CD4-positive, alpha-beta T cell treated with Interleukin-4 for 1 hour (primary cell): ENCODE measurements at places on chromosomes 6 and 20.

GRCh38 chr6:39898625-39899024 lies 35.6 kb downstream of the MOCS1 start:
- no peak for DNase-seq

DNA sequence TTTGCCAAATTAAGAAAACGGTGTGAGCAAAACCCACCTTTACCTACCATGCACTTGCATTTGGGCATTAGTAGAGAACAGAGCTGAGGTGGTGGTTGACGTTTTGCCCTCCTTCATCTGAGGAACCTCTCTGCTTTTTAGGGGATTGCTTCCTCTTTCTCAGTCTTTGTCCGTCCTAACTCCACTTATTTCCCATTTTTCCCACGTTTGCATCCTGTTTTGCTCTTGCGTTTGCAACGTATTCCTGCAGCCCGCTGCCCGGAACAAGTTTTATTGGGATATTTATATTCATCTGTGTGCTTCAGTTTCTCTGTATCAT lies 374 bp upstream of the SERINC1 start:
- DNase-seq, result no peak

DNA sequence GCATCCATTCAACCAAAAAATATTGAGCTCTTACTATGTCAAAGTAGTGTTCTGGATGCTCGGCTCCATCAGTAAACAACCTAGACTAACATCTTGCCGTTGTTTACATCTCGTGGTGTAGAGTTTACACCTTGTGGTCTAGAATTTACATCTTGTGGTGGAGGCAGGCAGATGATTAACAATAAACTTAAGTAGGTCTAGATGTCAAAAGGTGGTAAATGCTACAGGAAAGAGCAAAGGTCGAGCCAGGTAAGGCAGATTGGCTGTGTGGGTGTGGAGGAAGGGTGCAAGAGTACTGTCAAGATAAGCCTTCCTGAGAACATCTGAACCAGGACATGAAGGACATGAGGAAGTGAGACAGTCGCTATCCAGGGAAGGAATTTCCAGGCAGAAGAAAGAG lies 88.4 kb upstream of the ESR1 start:
- no peak for DNase-seq

- DNase-seq, result no peak
Measured at GRCh38 chr6:107284805-107285204, 169.5 kb upstream of the BEND3 start.

GRCh38 chr20:59033093-59033492 lies 958 bp upstream of the ATP5F1E start:
- no peak for DNase-seq

GRCh38 chr6:116266803-116267202 lies 12.9 kb downstream of the TSPYL1 start:
- no peak for DNase-seq

GRCh38 chr6:14144678-14145113 lies 27.1 kb downstream of the CD83 start:
- DNase-seq, result peak; percentile 75

GRCh38 chr6:3252369-3252768 lies 6.4 kb upstream of the PSMG4 start:
- DNase-seq, result no peak

DNA sequence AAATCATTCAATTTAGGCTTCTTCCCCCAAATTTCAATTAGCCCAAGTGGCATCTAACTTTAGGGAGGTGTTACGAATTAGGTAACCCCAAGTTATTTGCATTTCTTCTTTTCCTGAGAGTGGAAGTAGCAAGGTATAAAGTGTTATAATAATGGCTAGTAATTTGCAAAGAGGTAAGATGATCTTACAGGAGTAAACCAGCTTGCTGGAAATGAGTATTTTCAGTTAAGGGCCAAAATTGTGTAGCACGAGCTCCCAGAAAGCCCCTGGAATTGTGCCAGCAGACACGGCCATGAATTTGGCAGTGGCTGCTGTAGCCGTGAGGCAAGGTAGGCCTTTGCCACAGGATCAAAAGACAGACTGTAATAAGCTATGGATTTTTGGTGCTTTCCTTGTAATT lies 38.0 kb downstream of the CITED2 start:
- DNase-seq, result no peak

GRCh38 chr6:156916130-156916801 lies 139.1 kb downstream of the ARID1B start:
- DNase-seq, result peak; percentile 20

DNA sequence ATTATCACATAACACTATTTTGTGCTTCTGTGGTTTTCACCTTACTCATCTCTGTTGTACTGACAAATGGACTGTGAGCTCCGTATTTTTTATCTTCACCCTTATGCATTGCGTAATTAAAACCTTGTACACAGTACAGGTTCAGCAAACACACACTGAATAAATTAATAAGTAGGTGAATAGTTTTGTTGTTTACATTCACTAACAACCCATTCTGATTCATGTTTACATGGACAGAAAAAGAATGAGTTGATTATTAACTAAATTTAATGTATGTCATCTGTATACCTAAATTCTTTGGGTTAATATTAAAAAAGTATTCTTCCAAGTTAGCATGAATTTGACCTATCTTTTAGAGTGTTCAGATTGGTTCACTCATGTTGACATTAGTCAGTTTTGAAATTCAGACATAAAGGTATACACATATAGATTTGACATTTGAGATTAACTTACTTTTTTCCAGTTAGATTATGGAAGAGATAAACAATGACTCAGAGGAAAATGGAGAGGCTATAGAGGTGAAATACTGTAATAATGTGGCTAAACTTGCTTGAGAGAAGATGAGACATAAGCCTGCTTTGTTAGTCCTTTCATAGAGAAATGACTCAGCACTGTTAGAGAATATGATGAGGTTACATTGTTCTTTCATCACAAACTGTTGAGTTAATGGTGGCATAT lies 541.7 kb upstream of the FLRT3 start:
- DNase-seq, result no peak

- DNase-seq, result no peak
Measured at GRCh38 chr6:38248500-38249234, 391.1 kb downstream of the BTBD9 start.

GRCh38 chr6:10201606-10202510 lies 213.0 kb downstream of the TFAP2A start:
- DNase-seq, result no peak

- no peak for DNase-seq
Measured at GRCh38 chr6:34543421-34543820, 12.7 kb downstream of the SPDEF start.

GRCh38 chr20:48184229-48184628 lies 398.9 kb upstream of the SULF2 start:
- DNase-seq, result no peak

DNA sequence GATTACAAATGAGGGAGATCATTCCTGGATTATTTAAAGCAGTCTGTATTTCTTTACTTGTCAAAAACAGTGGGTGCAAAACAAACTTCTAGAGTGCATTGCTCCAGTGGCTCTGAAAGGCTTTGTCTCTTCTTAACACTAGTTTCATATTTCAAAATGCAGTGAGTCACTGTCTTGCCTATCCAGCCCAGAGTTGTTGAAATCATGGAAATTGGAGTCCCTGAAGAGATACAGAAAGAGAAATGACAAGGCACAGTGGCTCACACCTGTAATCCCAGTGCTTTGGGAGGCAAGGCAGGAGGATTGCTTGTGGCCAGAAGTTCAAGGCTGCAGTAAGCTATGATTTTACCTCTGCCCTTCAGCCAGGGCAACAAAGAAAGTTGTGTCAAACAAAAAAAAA lies 11.3 kb downstream of the SLC2A12 start:
- no peak for DNase-seq

- DNase-seq, result no peak
Measured at GRCh38 chr6:28152531-28152930, 10.8 kb downstream of the ZKSCAN8 start.

DNA sequence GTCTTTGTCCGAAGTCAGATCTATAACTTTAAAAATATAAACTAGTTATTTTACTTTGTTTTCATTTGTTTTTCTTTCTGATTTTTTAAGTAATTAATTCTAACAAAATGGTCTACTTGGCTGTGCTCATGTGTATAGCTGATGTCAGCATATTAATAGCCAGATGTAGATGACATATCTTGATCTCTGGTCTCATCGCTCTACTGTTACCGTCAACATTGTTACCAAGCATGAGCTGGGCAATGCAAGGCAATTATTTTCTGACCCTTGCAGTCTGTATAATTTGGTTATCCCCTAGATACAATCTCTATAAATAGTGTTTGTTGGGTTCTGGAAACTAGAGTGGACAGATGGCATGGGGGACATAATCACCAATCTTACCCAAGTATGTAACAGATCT lies 151.6 kb upstream of the PTPRK start:
- DNase-seq, result no peak

DNA sequence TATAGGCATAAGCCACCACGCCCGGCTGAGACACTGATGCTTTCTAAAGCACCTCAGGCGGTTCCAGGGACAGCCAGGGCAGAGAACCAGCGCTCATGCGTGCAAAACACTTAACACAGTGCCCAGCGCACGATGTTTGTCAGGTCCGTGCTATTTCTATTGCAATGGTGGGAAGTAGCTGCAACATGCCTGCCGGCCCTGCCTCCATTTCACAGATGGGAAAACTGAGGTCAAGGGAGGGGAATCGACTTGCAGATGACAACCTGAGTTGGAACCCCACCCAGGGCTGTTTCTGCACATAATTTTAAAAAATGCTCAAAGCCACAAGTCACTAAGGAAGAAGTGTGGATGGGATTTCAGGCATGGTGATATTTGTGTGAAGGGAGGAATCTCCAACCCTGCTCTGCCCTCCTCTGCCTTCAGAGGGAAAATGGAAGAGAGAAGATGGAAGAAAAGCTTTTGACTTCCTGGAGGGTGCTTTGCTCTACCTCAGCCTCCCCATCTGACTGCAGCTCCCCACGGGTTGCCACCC lies 39.9 kb downstream of the KIAA1755 start:
- no peak for DNase-seq

GRCh38 chr20:41469868-41470267 lies 103.2 kb upstream of the EMILIN3 start:
- DNase-seq, result no peak

DNA sequence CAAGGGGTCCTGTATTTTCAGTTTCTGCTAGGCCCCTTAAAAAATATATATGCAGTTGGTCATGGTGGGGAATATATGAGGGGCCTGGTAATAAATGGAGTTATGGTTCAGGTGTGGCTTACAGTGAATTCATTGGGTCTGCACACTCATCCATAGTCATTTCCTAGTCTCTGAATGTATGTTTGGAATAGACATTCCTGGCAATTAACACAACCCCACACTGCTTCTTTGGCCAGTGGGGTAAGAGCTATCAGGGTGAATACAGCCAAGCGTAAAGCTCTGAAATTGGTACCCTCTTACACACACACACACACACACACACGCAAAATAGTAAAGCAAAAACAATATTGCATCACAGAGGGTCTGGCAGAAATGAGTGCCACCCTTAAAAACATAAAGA lies 56.5 kb downstream of the QRSL1 start:
- no peak for DNase-seq

DNA sequence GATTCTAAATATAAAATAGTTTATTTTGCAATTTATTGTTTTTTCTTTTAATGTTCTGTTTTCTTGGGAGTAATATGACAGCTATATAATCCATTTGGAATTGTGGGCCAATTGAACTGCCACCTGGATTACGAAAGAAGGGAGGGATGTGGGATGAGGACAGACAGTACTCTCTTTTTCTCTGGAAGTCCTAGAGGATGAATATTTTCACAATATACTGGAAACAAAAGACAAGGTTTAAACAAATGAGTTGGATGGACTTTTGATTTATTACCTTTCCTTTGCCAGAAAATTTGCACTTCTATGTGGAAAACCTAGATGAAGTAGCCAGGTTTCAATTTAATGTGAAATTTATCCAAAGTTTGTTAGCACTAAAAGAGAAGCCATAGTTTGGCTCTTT lies 325.5 kb upstream of the IMPG1 start:
- DNase-seq, result no peak

DNA sequence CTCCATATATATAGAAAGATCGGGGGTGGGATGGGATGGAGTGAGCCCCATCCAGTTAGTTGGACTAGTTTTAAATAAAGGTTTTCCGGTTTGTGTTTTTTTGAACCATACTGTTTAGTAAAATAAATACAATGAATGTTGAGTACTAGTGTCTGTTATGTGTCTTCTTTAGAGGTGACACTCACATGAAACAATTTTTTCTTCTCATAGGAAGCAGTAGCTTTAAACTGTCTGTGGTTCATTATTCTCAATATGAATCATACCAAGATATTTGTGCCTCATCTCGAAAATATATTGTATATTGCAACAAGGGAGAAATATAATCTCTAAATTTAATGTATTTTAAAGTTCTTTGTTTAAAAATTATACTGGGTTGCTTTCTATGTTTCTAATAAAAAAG lies 33.4 kb downstream of the HSF2 start:
- no peak for DNase-seq

GRCh38 chr6:47358440-47359225 lies 48.9 kb upstream of the TNFRSF21 start:
- DNase-seq, result no peak

GRCh38 chr6:87401832-87402231 lies 5.9 kb upstream of the CFAP206 start:
- no peak for DNase-seq

DNA sequence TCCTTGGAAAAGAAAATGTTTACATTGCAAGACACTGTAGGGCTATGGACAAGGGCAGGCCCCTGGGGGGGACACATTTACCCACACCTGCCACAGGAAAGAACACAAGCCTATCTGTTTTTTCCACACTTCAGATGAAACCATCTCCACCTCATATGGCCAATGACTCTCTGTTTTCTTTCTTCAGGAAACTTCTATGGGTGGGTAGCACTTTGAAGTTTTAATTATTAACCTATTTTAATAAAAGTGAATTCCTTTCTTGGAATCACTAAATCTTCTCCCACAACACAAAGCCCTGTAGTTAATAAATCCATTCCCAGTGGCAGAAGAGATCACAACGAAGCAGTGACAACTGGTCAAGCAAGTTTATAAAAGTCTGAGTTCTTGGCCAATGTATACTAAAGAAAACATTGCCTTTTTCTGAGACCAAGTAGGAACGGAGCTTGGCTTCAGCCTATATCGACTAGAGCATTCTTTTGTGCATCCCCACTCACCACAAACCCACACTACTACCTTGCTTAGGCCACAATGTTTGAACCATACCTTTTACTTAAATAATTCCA lies 125.1 kb upstream of the CARMIL1 start:
- no peak for DNase-seq

GRCh38 chr6:170312876-170313275 lies 6.3 kb downstream of the FAM120B start:
- no peak for DNase-seq
